T-helper 2 cell (primary cell): ENCODE measurements at places on chromosomes 13 and 19.

GRCh38 chr19:56101746-56102535 lies 19.2 kb downstream of the ZNF787 start:
- no peak for DNase-seq

- no peak for DNase-seq
These were observed 51.3 kb downstream of the RAB20 start for GRCh38 chr13:110509971-110510786.

DNA sequence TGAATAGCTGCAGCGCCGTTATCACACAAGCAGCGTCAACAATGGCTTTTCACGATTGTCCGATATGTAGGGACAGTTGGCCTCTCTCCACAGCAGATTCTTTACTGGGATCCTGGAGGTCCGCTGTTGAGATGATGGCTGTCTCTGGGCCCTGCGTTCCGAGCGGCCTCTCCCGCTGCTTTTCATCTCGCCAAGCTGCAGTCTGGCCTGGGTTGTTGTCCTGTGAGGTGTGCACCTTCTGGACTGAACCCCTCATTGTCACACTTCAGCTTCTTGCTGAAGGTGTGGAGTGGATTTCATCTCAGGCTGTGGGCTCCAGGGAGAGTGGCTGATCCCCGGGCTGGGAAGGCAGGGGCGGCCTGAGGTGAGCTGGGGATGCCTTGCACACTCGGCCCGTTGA lies 9.6 kb downstream of the UPF1 start:
- no peak for DNase-seq

- DNase-seq, result no peak
These were observed 547.0 kb upstream of the SLITRK5 start for GRCh38 chr13:87123987-87124784.

DNA sequence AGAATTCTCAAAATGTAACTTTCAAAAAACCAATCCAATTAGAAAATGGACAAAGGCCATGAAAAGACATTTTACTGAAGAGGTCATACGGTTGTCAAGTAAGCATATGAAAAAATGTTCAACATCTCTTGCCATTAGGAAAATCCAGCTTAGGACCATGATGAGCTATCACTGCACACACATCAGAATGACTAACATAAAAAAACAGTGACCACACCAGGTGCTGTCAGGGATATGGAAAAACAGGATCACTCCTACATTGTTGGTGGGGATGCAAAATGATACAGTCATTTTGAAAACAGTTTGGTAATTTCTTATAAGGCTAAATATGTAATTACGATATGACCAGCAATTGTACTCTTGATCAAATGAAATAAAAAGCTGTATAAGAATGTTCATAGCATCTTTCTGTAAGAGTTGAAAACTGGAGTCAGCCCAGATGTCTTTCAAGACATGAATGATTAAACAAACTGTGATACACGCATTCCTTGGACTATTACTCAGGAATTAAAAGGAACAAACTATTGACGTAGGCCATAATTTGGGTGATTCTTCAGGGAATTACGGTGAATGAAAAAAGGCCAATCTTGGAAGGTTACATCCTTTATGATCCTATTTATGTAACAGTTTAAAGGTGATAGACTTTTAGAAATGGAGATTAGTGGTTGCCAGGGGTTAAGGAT lies 26.9 kb upstream of the RCBTB2 start:
- DNase-seq, result no peak

DNA sequence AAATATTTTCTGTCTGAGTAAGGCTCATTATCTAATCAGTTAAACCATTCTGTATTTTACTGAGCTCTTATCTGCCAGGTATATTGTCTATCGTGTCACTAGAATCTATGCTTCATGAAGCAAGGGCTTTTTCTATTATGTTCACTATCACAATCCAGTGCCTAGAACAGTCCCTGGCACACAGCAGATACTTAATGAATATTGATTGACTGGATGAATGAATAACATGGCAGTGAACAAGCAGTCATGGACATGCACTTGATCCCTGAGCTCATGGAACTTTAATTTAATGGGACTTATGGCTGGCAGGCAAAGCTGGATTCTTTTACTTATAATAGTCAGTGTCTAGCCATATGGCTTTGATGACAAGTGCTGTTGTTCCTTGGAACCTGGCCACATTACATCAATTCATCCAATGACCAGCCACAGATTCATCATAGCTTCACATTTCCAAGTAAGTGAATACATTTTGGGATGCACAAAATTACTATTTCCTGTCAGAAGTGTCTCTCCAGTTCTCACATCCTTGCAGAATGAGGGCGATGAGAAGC lies 214.8 kb downstream of the COG6 start:
- no peak for DNase-seq

- no peak for DNase-seq
These were observed 412.9 kb upstream of the SPRY2 start for GRCh38 chr13:80753866-80754265.

DNA sequence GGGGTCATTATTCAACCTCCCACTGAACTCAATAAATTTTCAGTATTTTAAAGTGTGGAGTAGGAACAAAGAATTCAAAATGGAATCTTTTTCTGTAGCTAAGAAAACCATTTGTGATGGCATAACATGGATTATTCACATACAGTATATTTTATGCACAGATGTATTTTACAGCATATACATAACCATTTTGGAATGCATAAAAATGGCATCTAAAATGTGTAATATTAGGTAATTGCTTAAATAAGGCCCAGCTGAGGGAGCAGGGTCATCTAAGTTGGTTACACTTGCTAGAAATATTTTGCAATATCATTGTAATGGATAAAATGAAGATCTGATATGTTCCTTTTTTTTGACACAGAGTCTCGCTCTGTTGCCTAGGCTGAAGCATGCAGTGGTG lies 146.9 kb downstream of the LMO7 start:
- no peak for DNase-seq

GRCh38 chr19:36423925-36424324 lies 5.5 kb upstream of the ZFP82 start:
- DNase-seq, result no peak

DNA sequence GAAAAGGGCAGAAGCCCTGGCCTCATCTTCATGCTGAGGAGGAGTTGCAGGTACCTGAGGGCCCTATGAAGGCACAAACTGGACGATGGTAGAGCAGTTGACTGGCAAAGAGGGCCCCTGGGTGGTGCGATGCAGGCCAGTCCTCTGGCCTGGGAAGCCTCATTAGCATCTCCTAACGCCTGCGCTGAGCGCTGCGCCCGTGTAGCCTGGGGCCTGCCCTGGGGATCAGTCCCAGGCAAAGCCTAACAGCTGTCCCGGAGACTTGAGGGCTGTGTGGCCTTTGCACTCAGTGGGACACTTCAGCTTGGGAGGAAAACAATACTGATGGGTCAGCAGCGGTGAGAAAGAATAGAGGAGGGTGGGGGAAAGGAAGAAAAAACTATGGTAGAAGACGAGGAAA lies 187.7 kb downstream of the RAP2A start:
- no peak for DNase-seq

DNA sequence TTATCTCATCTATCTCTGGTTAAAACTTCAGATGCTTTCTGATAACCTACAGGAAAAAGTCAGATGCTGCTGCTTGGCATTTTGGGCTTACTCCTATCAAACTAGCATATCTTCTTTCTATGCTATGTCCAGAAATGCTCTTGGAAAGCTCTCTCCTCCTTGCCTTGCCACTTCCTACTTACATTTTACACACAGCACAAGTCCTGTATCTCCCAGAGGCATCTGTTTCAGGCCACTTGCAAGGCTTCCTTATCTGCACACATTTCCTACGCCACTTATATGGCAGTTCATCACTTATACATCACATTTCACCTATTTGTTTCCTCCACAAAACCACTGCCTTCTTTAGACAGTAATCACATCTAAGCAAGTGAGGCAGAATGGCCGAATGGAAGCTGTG lies 220.3 kb downstream of the DNAJC15 start:
- DNase-seq, result peak; percentile 4

DNA sequence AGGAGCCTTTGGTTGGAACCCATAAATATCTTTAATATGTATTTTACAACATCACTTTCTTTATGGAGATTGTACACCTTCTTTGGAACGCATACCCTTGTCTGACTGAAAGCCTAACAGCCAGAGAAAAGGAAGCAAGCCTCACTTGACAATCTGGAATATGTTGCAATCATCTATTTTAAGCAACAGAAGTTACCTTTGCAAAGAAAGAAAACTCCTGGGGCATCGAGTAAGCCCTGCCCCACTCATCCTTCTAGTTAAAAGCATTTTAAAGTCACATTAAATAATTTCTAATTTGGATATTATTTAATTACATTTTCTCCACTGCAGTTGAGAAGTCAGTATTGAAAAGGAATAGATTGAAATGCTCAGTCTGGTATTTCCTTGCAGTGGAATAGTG lies 542.7 kb downstream of the MYO16 start:
- no peak for DNase-seq

DNA sequence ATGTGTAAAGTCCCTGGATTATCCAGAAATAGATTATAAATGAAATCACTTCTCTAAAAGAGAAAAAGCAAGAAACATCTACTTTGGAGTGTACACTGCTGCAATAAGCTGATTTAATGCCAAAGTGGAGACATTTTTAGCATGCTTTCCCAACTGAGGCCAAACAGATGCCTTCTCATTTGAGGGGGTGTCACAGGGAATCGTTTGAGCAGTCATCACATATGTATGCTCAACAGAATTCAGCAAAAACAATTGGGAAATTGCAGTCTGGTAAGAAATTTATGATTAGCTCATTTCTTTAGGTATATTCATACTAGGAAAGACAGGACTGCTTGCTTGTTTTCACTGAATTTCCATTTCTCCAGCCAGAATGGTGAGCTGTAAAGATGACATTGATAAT lies 27.3 kb upstream of the TPP2 start:
- no peak for DNase-seq

- DNase-seq, result no peak
These were observed 8.8 kb upstream of the ZNF578 start for GRCh38 chr19:52444506-52444905.

GRCh38 chr19:38361633-38362075 lies 12.7 kb upstream of the PSMD8 start:
- DNase-seq, result peak; percentile 62

GRCh38 chr13:107138486-107138885 lies 570.5 kb upstream of the ARGLU1 start:
- DNase-seq, result no peak

GRCh38 chr19:16142032-16142580 lies 1.4 kb upstream of the HSH2D start:
- peak; percentile 42 for DNase-seq

DNA sequence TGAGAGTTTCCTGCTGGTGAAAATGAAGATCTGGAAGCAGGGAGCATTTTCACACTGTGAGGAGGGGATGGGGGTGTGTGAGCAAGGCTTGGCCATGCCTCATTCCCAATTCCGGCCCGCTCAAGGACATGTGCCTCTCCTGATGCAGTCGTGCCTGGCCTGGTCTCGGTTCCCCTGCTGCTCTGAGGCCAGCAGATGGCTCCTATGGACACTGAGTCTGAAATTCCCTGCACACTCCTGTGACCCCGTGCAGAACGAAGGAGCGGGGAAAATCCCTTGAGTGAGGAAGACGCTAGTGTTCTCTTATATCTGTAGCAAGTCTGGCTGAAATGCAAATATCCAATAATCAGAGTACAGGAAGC lies 363 bp upstream of the ZNF763 start:
- DNase-seq, result no peak

DNA sequence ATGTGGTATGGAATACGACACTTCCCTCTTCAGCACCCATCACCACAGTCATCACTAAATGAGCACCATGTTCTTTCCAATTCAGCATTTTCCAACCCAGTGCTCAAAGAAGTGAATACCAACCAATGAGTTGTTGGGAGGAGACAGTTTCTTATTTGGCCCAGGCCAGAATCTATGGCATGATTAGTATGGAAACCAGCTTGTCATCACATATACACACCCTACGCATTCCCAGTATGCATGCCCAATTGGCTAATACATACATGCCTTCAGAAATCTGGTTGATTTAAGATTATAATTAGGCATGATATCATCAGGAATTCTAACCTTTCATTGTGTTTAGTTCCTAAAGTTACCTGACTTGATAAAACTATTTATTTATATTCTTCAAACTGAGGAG lies 430.0 kb downstream of the DIAPH3 start:
- DNase-seq, result no peak

DNA sequence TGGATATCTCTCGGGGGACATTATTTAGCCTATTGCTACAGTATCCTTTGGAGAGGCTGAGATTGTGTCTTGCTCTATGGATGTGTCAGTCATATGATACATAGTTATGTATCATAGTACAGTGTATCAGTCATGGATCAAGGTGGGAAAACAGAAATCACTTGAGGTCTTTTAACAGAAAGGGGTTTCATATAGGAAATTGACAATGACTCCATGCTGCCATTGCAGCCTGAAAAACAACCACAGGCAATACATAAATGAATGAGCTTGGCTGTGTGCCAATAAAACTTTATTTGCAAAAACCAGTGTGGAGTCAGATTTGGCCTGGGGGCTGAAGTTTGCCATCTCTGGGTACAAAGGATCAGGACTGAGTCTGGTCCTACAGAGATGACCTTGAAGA lies 35.4 kb downstream of the COLGALT1 start:
- no peak for DNase-seq

GRCh38 chr19:1237754-1238368 lies at the start of gene CBARP:
Gene CBARP (minus strand): TSS chr19:1238005. CDS start chr19:1236100, 1,905 bp downstream.
- no peak for DNase-seq

DNA sequence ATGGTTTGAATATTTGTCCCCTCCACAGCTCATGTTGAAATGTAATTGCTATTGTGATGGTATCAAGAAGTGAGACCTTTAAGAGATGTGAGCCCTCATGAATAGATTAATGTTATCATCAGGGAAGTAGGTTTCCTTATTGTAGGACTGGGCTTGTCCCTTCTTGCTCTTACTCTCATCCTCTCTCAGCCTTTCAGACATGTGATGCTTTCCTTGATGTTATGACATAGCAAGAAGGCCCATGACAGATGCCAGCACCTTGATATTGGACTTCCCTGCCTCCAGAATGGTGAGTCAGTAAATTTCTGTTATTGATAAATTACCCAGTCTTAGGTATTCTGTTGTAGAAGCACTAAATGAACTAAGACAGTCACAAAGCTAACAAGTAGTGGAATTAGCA lies 5.7 kb upstream of the ZMYM2 start:
- no peak for DNase-seq

- no peak for DNase-seq
These were observed 13.5 kb downstream of the TUBGCP3 start for GRCh38 chr13:112574416-112574815.

GRCh38 chr13:113403255-113404104 lies 39.5 kb upstream of the GRTP1 start:
- DNase-seq, result no peak

DNA sequence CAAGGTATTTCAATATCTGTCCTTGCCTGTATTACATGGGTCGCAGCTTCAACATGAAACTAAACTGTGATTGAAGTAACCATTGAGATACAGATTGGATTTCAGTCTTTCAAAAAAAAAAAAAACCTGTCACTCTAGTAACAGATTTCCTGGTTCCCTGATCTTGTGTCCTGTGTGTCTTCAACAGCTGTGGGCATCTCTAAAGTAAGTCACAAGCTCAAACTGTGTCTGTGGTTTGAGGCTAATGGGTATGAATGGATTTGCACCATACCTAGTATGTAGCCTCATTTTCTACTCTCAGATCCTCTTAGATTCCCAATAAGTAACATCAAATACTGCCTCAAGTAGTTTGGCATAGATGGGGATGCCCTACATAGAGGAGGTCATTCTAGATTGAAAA lies 300.1 kb downstream of the COG6 start:
- no peak for DNase-seq

GRCh38 chr19:45253396-45254027 lies 2.4 kb downstream of the MARK4 start:
- no peak for DNase-seq

GRCh38 chr19:55216461-55217198 lies 7.3 kb upstream of the PTPRH start:
- DNase-seq, result no peak

GRCh38 chr19:30482956-30483355 lies 110.8 kb downstream of the ZNF536 start:
- no peak for DNase-seq
